Right hindlimb (tissue), 1 donor: ENCODE measurements at places on chromosomes 7 and 10.
A peak's percentile ranks its signal among the peaks of the same experiment; 100 is the strongest.

DNA sequence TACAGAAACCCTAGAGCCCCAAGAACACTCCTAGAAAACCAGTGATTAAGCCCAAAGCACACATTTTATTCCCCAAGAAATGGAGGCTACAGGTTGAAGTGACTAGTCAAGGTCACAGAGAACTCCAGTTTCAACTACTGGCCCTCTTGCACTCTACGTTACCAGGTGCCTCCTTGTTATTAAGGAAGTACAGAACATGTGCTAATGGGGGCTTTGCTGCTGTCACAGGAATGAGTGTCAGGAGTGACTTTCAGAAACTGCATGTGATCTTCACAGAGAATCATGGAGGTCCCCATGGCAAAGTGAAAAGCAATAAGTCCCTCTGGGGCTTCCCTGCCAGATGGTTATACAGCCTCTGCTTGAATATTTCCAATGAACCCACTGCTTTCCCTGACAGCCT, 19.3 kb downstream of the JAZF1 start:
- no peak for DNase-seq

DNA sequence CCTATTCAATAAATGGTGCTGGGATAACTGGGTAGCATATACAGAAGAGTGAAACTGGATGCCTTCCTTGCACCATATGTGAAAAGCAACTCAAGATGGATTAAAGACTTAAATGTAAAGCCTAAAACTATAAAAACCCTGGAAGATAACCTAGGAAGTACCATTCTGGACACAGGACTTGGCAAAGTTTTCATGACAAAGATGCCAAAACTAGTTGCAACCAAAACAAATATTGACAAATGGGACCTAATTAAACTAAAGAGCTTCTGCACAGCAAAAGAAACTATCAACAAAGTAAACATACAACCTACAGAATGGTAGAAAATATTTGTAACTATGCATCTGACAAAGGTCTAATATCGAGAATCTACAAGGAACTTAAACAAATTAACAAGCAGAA, 129.1 kb upstream of the CTBP2 start:
- DNase-seq: no peak

GRCh38 chr10:92695679-92696605, 6.2 kb downstream of the HHEX start:
- no peak for DNase-seq

DNA sequence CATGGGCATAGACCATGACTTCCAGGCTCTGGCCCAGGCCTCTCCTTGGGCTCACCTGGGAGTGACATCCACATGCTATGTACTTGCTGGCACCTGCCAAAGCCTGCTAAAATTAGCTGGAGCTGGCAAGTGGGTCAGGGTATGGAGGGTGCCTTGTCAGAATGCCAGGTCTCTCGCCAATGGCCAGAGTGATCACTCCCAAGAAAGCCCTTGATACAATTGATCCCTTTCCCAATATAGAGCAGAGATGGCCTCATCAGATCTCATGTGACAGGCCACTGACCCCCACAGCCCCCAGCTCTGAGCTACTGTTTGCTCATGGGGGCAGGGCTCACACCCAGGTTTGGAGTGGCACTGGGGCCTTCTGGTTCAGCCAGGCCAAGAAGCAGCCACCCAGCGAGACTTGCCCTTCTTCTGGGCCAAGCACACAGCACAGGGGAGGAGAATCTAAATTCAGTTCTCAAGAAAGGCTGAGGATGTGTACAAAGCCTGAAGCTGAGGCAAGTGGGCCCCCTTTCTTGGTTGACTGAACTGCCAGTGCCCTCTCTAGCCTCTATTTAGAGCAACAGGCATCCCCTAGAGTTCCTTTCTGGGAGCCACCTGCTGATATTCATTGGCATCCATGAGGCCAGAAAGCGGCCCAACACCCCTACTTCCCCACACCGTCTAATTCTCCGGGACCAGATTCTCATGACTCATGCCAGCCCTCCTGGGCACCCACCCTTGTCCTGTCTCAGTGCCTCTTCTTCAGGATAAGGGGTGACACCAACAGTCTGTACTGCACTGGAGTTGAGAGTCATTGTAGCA, 18.9 kb upstream of the MYL7 start:
- no peak for DNase-seq

GRCh38 chr10:98638920-98639319, 192.2 kb upstream of the HPS1 start:
- DNase-seq: no peak

GRCh38 chr7:154968336-154969001, 34.5 kb downstream of the PAXIP1 start:
- no peak for DNase-seq

DNA sequence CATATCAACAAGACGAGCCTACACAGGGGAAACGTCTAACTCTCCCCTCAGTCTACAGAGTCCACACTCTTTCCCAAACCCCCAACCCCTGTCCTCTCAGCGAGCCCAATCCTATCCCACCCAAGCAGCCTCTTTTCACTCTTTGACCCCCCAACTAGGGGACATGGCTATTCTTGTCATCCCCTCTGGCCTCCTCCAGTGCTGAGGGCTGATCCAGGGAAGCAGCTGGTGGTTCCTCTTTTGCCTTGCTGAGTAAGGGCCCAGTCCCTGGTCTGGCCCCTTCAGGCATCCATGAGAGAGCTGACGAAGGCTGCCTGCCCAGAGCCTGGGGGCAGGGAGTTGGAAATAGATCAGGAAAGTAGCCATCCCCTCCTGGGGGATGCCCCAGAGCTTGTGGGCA, 6.4 kb downstream of the NOBOX start:
- no peak for DNase-seq

GRCh38 chr7:42097752-42098151, 139.3 kb downstream of the GLI3 start:
- DNase-seq: no peak

GRCh38 chr10:10126218-10126617, 891.5 kb upstream of the CELF2 start:
- no peak for DNase-seq

DNA sequence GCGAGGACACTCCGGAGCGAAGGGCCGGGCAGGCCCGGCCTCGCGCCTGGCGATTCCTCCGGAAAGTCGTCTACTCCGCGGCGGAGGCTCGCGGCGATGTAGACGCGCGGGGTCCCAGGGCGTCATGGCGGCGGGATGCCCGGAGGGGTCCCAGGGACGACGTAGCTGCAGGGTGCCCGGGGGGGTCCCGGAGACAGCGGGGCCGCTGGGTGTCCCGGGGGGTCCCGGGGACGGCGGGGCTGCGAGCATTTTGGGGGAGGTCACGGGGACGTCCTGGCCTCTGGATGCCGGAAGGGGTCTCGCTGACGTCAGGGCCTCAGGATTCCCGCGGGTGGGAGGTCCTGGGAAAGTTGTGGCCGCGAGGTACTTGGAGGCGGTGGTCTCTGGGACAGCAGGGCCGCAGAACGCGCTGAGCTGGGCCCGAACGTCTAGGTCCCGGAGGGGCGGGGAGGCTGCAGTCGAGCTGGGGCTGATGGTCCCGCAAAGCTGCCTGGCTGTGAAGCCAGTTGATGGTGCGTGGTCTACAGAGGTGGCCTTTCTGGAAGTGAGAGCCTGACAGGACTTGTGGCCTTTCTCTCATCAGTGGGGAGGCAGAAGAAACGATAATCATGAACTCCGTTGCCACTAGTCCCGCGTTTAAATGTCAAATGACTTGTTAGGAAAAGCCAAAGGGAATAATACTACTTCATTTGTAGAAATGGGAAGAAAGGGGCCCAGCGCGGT, 637 bp downstream of the HSPA14 start:
- DNase-seq: peak; percentile 73

DNA sequence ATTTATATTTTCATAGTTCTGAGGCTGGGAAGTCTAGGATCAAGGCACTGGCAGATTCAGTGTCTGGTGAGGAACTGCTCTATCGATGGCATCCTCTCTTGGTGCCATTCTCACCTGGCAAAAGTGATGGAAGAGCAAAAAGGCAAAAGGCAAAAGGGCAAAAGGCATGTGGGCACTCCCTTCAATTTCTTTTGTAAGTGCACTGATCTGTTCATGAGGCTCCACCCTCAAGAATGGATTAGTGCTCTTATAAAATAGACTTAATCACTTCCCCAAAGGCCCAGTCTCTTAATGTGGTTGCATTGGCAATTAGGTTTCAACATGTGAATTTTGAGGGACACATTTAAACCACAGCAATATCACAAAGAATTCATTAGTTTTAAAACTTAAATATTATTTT, 16.1 kb downstream of the TAS2R60 start:
- no peak for DNase-seq

DNA sequence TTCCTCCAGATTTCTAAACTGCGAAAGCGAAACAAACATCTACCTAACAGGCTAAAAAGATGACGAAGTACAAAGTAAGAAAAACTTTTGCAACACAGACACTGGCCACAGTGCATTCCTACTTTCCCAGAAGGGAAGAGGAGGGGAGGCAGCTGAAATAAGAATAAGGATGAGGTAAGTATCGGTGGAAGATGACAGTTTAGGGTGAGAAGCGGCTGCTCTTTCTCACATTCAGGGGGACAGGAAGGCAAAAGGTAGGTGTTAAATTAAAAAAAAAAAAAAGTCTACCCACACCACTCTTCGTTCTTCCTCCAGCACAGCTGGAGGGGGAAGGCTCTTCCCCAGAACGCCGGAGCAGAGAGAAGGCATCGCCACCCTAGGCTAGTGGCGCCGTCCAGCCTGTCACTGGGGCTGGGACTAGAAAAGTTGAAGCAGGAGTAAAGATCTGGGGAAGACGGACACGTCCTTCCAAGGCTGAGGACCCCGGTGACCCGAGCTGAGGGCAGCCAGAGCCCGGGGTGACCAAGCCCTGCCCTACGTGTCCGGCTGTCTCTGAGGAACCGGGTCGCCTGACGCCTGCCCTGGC, 846 bp downstream of the DNAJC1 start:
- no peak for DNase-seq

- peak; percentile 49 for DNase-seq
Observed at GRCh38 chr10:114320249-114321116, 81.4 kb downstream of the VWA2 start.

DNA sequence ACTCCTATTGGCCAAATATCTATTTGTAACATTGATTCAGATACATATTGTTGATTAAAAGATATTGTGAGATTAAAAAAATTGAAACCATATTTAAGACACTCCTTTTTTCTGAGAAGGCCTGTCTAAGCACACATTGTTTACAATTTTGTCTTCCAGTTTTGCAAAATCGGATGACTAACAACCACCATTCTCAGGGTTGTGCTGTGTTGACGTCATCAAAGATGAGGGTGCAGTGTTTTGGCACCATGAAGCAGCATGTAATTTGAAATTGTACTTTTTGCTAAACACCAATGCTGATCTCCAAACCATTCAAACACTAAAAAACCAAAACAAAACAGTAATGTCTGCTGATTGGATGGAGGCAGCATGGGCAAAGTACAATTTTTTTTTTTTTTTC, 7.4 kb downstream of the CREB5 start:
- DNase-seq: no peak

DNA sequence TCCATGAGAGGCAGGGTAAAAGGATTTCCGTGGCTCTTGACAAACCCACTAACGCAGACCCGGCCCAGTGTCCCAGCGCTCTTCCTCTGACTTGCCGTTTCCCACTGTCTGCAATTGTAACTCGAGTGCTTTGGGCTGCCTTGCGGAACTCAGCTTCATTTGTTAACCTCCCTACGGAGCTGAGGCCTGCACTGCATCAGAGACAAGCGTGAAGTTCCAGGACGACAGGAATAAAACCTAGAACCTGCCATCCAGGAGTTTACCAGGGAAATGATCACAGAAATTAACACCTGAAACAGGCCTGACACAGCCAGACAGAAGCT, 76.2 kb downstream of the SFMBT2 start:
- DNase-seq: no peak

- DNase-seq: no peak
Observed at GRCh38 chr10:91162050-91162494, 58.4 kb upstream of the PCGF5 start.

- DNase-seq: no peak
Observed at GRCh38 chr10:21260506-21261149, 264.9 kb downstream of the SKIDA1 start.

DNA sequence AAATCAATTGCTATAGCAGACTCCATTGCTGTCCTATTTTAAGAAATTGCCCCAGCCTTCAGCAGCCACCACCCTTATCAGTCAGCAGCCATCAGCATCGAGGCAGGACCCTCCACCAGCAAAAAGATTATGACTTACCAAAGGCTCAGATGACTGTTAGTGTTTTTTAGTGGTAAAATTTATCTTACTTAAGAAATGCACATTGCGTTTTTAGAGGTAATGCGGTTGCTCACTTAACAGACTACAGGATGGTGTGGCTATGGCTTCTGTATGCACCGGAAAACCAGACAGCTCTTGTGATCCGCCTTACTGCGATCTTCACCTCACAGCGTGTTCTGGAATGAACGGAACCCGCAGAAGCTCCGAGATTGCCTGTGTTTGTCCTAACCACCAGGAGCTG, 58.1 kb downstream of the WDR37 start:
- no peak for DNase-seq

DNA sequence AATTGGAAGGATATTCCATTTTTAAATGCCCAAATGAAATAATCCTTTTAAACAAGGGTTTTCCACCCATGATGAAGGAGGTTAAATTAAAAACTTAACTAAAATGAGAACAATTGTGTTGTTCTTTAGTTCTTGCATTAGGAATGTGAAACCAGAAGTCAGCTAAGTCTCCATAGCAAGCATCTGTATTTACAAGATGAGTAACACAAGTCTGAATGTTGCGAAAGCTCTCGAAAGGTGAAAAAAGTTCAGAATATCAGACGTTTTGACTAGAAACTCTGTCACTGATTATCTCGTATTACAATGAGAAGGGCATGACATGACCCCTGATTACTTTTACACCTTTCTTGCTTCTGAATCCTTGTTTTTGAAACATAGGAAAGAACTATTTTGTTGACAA, 149.6 kb downstream of the BICC1 start:
- no peak for DNase-seq

GRCh38 chr10:122087436-122087835, 98.5 kb downstream of the TACC2 start:
- no peak for DNase-seq

- DNase-seq: no peak
Observed at GRCh38 chr10:122478971-122479370, 17.6 kb downstream of the HTRA1 start.

DNA sequence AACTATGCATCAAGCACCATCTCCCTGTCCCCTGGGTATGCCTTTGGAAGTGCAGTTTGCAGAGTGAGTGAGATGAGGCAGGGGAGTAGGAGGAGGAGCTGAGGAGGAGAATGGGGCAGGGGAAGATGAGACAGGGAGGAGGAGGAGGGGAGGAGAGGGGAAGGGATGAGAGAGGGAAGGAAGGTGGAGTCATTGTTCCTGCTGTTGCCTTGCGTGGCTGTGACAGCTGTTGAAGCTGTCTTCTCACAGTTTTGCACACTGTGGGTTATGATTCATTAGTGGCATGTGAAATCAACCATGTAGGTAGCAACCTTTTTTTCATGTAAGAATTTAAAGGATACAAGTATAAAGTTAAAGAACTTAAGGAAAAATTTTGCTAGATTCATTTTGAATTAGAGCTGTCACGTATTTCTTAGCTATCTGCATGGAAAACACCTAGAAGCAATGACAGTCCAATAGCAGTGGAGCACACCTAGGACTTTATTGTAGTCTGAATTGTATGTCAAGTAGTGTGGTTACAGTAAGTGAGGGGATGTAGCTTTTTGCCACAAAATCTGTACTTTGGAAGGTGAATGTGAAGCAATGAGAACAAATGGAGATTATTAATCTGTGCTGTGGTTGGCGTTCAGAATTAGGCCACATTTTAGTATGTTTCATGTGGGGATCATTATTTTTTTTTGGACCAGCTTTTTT, 21.7 kb downstream of the CCM2 start:
- no peak for DNase-seq
